ENCODE measurements at places on chromosomes 3 and 15.
A peak's percentile ranks its signal among the peaks of the same experiment; 100 is the strongest.

DNA sequence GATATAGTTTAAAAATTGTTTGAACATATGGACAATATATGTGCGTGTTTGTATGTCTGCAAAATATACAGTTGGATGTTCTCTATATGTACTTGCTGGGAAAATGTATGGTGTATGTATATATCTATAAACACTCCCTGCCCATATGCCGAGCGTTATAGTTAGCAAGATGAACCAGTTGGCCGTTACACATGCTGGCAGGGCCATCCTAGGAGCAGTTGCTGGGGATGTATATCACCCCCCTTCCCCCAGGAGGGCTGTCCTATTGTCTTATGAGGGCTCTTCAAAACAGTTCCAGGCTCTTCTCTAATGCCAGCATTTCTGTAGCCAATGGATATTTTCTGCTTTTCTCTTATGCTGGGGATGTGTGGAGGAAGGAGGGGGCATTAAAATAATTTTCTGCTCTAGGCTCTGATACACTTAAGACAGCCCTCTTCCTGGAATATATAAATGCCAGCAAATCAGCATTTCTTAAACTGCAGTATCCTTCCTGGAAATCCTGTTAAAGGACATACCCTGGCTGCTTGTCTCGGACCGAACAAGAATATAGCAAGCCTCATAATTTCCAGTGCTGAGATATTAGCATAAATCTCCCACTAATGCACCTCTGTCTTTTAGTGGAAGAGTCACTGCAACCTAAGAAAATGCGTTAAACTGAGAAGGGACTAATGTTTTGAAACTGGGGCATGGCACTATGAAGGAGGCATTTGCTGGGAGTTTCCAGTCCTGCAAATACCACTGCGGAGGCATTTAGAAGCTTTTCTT is 134.4 kb downstream of the MDFIC2 start:
- no peak for DNase-seq

DNA sequence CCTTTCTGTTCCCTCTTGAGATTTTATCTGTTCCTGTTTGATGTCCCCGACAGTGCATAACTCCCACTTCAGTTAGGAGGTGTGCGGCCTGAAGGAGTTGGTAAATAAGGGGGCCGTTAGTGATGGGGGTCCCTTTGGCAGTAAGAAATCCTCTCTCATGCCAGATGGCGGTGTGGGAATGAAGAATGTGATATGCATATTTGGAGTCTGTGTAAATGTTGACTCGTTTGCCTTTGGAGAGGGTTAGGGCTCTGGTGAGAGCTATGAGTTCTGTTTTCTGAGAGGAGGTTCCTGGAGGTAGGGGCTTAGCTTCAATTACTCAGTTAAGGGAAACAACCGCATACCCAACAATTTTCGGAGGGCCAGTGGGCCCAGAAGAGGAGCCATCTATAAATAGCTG is 38.8 kb upstream of the RNF7 start:
- no peak for DNase-seq

GRCh38 chr15:79311901-79312553 is 1.1 kb downstream of the TMED3 start:
- DNase-seq, result peak; percentile 23

GRCh38 chr15:65558336-65558735 is 28.1 kb downstream of the HACD3 start:
- DNase-seq, result no peak

DNA sequence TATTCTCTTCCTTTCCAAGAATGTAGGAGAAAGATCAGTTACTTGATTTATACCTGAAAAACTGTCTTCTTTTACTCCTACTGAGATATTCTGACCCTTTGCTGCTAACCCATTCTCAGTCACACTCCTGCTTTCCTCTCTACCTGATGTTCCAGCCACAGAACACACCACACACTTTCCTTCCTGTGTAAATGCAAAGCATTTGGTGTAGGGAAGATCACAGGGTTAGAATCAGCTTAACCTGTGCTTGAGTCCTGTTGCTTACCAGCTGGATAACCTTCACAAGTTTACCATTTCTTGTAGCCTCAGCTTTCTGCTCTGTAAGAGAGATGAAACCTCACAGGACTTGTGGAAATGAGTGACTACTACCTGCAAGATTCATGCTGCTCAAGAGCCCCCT is 489.8 kb upstream of the GOLIM4 start:
- no peak for DNase-seq

DNA sequence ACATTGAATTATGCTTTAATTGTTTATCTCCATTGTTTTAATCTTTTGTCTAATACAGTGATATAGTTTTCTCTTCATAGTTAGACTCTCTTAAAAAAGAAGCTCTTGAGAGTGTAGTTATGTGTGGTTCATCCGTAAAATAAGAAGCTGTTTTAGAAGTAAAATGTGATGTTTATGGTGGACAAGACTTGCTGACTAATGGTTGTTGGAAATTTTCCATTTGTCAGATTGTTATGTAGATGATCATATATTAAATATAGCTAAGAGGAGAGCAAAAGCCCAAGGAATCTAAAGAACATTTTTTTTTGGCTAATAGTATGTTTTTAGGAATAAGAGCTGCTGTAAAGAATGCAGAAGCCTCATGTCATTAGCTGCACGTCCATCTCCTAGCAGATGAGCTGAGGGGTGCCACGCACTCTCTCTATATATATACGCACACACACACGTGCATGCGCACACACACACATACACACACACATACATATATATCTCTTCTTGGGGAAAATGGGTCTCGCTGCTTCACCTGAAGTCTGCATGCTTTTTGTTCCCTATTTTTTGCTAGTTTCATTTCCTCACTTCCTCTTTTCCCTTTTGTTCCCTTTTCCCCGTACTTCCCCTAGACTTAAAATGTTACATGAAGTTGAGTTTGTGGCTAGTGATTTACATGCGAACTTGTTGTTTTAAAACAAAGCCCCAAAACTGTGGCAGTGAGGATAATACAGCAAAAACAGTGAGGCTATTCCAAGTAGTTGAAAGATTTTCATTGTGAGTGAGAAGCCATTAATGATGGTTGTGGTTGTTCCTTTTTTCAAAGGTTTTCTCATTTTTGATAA is 107.8 kb downstream of the MBNL1 start:
- no peak for DNase-seq

GRCh38 chr3:179526482-179526881 is 36.2 kb upstream of the ACTL6A start:
- no peak for DNase-seq

DNA sequence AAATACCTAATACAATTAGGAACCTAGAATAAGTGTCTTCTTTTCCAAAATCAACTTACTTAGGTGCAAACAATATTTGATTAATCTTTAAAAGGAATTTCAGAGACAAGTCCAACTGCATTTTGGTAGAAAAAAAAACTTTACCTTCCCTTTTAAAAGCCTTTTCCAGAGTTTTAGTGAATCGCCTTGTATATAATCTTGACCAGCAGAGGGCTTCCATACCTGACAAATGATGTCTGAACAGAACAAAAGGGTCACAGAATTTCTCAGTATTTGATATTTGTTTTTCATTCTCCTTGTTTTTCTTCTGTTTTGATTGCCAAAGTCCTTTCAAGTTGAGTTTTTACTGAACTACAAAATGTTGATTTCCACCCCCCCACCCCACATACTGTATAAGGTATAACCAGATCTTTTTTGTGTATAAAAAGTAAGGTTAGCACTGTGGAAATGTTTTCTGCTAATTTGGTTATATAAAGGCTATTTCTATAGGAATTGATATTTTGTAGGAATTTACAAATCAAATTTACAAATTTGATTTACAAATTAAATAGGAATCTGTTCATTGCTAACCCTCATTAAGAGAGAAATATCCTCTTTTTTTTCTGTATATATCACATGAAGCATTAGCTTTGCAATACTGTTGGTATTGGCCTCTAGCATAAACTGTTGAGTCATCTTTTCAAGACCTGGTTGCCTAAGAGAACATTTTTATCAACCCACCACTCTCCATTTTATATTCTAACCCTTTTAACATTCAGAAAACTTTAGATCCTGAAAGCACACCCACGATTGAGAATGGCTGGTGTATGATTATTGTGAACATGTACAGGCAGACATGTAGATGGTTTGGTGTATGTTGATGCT is 464.1 kb upstream of the RARB start:
- DNase-seq, result no peak

GRCh38 chr15:59553879-59554735 is 57.5 kb upstream of the GCNT3 start:
- no peak for DNase-seq

- no peak for DNase-seq
These were observed 19.2 kb downstream of the FYCO1 start for GRCh38 chr3:45976191-45977091.

DNA sequence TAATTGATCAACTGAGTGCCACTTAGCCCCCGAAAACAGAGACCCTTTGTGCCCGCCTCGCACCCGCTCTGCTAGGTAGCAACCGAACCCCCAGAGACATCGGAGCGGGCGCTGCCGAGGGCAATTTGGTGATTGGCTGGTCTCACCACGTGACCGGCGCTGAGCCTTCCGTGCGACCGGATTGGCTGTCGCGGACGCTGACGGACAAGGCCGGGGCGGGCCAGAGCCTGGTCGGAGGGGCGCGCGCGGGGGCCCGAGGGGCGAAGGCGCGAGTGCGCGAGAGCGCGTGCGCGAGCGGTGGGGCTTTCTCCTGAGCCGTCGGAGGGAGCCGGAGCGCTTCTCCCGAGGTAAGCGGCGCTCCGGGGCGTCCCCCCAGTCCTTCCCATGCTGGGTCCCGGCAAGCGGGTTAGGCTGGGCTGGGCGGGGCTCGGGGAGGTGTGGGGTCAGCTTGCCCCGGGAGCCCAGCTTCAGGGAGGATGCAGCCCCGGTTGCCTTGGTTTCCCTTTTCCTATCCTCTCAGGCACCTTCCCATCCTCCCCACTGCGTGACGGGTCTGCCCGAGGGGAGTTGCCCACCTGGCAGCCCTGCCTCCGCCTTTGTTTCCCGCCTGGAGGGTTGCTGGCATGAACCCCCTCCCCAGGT is at the start of gene TMEM108:
TSS of gene TMEM108 (plus strand) at position 303 of the 642 bp plus-strand sequence.
- DNase-seq, result peak; percentile 50

DNA sequence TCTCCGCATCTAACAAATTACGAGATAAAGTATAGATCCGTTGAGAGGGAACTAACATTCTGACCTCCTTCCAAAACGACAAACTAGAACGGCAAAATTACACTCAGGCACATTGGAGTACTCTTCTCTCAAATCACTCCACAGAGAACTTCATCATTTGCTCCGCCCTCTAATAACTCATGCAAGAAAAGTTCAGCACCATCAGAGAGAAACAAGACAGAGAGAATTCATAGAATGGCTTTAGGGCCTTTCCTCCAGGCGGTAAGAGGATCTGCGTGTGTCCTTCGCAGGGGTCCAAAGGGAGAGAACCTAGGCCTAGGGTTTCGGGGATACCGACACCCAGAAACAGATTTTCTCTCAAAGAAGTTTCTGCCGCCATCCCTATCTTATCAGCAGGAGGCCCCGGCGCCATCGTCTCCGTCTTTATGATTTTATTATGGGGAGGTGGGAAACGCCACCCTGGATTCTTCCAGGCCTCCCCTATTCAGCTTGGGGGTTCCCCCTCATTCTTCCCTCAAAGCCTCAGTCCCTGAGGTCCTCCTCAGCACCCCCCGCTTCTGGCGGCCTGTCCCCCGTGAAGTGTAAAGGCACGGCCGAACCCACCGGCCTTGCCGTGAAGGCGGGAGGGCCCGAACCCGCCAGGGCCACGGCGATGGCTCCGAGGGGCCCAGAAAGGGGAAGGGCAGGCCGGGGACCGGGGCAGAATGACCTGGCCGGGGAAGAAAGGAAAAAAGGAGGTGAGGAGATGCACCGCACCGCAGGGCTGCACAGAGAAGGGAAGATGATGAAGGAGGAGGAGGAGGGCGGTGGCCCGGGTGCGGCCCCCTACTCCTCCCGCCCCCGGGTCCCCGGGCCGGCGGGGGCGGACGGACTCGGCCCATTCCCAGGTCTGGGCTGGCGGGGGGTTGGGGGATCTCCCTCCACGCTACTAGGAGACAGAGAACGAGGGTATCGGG is 768 bp downstream of the UBXN7 start:
- DNase-seq, result peak; percentile 46

- DNase-seq, result no peak
These were observed 16.8 kb upstream of the ATP1B3 start for GRCh38 chr3:141859651-141860050.

- DNase-seq, result peak; percentile 40
These were observed 1.0 kb downstream of the EOMES start for GRCh38 chr3:27720899-27721716.

GRCh38 chr15:101479851-101480612 is 9.5 kb downstream of the PCSK6 start:
- no peak for DNase-seq

DNA sequence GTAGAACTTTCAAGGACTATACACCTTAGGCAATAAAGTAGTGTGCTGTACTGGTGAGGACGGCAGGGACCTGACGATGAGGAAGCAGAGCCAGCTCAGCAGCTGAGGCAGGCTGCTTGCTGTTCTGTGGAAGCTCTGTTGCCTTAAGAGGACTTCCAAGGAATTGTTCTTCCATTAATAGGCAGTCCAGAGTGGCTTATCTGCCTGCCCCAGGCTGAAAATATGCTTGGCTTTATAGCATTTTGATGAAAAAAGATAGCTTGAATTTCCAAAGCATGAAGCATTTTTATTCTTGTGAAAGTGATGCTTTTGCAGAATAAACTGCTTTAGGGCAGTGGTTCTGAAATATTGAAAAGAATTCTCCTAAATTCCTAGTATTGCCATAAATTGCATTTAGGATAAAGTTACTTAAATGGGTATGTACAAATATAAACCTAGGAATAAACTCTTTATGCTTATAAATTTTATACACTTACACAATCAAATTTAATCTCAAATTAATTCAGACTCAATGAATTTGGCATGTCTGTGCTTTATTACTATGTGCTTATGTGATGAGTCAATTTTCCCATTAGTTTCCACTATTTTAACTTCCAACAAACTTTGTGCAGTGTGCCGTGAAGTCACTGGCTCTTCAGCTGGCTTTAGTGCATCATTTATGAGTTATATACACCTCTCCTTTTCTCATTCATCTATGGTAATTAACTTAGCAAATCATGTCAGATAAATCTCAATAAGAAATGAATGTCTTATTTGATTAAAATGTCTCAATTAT is 231.0 kb upstream of the RASGRP1 start:
- no peak for DNase-seq

- DNase-seq, result no peak
These were observed 453.0 kb upstream of the GOLIM4 start for GRCh38 chr3:168548719-168549118.

DNA sequence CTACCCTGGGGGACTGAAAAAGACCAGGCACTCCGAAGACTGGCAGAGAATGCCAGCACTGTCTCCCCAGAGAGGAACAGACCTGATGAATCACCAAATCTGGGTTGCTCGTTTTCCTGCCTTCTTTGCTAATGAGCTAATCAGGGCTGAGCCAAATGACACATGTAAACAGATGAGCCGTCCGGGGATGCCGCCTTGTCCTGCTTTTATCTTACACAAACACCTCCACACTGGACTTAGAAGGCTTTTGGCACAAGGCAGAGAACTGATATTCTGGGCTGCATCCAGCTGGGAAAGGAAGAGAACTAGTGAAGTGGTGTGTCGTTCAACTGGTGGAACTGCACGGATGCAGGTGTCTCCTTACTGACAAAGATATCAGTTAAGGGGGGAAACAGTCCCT is 88.1 kb downstream of the MECOM start:
- no peak for DNase-seq

GRCh38 chr15:48352474-48353072 is 21.3 kb downstream of the DUT start:
- DNase-seq, result peak; percentile 40

Measured in activated T-cell treated with anti-CD3 and anti-CD28 coated beads, Interleukin-2, amount 50 U/mL, for 48 hours (primary cell).